DMS79 (cell line): ENCODE measurements at places on chromosomes 4 and X.

DNA sequence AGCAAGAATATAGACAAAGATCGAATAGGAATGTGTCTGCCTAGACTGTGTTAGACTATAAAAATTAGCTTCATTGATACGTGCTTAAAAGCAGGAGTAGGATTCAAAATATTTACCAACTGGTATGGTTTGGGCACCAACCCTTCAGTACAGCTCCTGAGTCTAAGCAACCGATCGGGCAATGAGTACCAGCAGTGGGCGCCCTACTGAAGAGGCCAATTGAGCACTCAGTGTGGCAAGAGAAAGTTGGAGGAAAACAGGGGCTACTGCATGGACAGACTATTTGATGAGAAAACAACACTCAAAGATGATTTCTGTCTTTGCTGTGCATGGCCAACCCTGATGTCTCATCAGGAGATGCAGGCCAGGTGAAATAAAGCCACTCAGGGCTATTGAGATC is 176.0 kb upstream of the NWD2 start:
- DNase-seq = no peak

GRCh38 chr4:94660614-94661013 is 97.1 kb upstream of the BMPR1B start:
- DNase-seq = no peak

- DNase-seq = no peak
These were observed 188.1 kb downstream of the PAPSS1 start for GRCh38 chr4:107531927-107532326.

DNA sequence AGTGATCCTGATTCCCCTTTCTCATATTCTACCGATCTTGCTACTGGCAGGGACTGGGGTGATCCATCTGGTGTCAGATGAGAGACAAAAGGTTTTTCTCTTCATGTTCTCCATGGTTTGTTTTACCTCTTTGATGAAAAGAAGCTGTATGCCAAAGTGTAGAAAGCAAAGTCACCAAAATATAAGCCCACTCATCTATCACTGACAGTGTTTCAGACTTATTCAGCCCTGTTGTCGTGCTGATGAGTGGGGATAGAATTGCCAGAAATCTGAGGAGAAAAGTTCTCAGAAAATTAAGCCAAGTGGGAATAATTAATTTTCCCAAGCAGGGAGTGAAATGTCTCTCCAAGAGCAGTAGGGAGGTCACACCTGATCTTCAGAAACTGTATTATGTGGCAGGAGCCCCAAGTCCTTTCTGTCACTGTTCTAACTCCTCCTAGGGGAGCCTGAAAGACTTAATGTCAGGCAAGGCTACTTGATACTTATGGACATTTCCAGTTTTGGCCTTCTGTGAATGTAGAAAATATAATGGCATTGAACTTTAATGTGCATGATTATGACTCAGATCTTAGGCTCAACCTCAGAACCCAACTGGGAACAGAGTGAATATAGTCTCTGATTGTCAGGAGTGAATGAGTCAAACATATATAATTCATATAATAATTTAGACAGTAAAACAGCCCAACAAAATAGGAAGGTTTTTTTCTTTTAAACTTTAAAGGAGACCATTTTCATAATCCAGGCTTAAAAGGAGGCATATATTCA is 298.1 kb downstream of the ANKRD50 start:
- DNase-seq = no peak

GRCh38 chr4:152104901-152105357 is 344.1 kb upstream of the GATB start:
- DNase-seq = no peak

- DNase-seq = no peak
These were observed 12.2 kb upstream of the ODAM start for GRCh38 chr4:70183168-70183939.

DNA sequence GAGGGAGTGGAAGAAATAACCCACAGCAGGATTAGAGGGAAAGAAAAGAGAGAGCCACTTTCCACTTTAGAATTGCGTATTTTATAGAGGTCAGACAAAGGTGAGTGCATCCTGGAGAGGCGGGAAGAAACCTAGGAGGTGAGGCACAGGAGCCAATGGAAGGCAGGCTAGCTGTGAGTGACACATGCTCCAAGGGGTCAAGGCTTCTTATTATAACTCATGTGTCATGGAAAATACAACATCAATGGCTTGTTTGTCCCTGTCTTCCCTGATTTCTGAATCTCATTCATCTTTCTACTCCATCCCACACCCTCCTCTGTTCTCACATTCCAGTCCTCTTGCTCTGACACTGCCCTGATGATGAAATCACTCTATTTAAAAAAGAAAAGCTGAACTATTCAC is 14.4 kb downstream of the ANXA3 start:
- no peak for DNase-seq

- no peak for DNase-seq
These were observed 1535.3 kb upstream of the PCDH10 start for GRCh38 chr4:131613824-131614216.

- no peak for DNase-seq
These were observed 415.0 kb downstream of the CCSER1 start for GRCh38 chr4:90542216-90542615.

GRCh38 chr4:133713340-133713739 is 488.2 kb downstream of the PABPC4L start:
- DNase-seq = no peak

- DNase-seq = no peak
These were observed 21.6 kb downstream of the CLNK start for GRCh38 chr4:10662937-10663336.

DNA sequence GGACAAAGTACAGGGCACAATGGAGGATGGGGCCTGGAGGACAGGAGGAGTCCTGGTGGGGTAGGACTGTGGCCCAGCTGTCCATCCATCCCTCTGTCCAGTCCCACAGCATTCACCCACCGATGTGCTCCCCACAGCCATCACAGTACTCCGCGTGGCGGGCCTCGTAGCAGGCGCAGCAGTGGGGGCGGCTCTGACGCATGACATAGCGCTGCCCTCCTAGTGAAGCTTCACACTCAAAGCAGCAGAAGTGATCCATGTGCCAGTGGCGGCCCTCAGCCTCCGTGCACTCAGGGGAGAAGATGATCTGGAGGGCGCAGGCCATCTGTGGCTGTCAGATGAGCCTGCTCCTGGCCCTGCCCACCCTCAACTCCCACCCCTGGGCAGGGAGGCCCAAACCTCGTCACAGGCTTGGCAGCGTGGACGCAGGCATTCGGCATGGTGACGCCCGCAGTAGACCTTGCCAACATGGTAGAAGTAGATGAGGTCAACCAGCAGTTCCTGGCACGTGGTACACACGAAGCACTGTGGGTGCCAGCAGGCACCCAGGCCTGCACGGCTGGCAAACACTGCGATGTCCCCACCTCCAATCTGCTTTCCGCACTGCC is 6.3 kb downstream of the PLP2 start:
- DNase-seq = no peak

DNA sequence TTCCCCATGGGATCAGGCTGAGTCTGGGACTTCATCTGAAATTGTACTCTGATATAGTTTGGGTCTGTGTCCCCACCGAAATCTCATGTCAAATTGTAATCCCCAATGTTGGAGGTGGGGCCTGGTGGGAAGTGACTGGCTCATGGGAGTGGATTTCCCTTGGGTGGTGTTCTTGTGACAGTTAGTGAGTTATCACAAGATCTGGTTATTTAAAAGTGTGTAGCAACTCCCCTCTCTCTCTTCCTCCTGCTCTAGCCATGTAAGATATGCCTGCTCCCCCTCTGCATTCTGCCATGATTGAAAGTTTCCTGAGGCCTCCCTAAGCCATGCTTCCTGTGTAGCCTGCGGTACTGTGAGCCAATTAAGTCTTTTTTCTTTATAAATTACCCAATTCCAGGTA is 61.0 kb downstream of the RASGEF1B start:
- no peak for DNase-seq

GRCh38 chr4:182924497-182924896 is 7.3 kb upstream of the DCTD start:
- DNase-seq = no peak

DNA sequence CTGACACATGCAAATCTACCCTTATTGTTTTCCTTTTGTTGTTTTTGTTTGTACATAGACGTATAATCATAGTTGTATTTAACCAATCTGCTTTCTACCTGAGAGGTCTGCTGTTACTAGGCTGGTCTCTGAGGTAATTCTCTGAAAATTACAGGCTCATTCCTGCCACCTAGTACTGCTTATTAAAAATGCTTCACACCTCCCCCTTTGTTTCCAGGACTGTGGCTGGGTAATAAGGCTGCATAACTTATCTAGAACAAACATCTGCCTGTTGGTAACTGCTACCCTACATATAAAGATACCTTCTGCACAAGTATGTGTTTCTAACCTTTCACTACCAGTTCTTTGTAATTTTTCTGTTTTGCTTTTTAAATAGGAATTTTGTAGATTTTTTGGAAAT is 34.2 kb downstream of the COX7B2 start:
- no peak for DNase-seq

DNA sequence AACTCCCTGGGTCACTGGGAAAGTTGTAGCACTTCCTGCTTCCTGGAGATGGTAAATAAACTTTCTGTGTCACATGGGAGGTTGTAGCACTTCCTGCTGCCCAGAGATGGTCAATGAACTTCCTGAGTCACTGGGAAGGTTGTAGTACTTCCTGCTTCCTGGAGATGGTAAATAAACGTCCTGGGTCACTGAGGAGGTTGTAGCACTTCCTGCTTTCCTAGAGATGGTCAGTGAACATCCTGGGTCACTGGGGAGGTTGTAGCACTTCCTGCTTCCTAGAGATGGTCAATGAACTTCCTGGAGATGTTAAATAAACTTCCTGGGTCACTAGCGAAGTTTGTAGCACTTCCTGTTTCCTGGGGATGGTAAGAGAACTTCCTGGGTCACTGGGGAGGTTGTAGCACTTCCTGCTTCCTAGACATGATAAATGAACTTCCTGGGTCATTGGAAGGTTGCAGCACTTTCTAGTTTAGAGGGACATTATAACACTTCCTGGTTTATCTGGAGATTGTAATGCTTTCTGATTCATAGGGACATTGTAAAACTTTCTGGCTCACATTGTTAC is 62.3 kb upstream of the CD99 start:
- DNase-seq = no peak
